ENCODE measurements at places on chromosomes 12 and 14.

- peaks cover 62% of the 10 kb centered on the region for H3K36me3 ChIP-seq
- no peaks in the 10 kb centered on the region for H3K27me3 ChIP-seq
- no peak overlapping the region for H3K4me3 ChIP-seq
- no peak overlapping the region for H3K27ac ChIP-seq
Measured at GRCh38 chr14:21019366-21019765, 5.5 kb downstream of the NDRG2 start.

DNA sequence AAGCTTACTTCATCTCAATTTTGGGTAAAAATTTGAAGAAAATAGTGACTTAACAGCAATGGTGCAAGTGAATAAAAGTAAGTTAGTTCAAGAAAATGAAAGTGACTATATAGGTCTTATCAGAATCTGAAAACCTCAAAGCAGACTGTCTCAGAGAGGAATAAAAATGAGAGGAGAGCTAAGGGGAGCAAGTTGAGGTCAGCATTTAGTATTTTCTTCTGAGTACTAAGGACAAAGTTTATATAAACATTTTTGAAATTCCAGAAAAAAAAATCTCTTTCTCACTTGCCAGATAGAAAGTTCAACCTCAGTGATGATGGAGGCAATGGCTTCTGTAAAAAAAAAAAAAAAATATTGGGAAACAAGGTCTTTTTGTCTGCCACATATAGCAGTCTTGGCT is 414.1 kb downstream of the NPAS3 start:
- DNase-seq: no peak
- peaks cover 9% of the 10 kb centered on the region for H3K4me1 ChIP-seq
- no peak overlapping the region for H3K27ac ChIP-seq

- H3K4me3 ChIP-seq: no peak overlapping the region
- H3K4me1 ChIP-seq: no peaks in the 10 kb centered on the region
- no peaks in the 10 kb centered on the region for H3K36me3 ChIP-seq
- no peak for DNase-seq
- H3K27me3 ChIP-seq: no peaks in the 10 kb centered on the region
Measured at GRCh38 chr14:34649344-34649743, 19.4 kb upstream of the SNX6 start.

DNA sequence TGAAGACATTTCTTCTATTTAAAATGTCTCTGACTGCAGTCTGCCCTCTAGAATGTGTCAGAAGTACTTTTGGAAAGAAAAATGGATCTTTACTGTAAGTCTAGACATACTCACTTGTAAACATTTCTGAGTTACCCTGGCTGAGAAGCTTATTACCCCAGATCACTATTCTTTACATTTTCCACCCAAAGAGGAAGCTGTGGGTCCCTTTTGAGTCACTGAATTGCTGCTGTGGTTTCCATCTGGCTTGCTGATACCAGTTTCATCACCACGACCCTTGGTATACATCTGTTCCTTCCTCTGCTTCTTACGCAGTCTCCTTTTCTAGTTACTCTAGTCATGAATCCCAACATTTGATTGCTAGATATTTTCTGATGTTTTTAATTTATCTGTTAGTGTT is 20.2 kb upstream of the CLEC4D start:
- H3K4me3 ChIP-seq: no peak overlapping the region
- no peaks in the 10 kb centered on the region for H3K4me1 ChIP-seq

- no peak for DNase-seq
- no peaks in the 10 kb centered on the region for H3K27me3 ChIP-seq
- H3K4me3 ChIP-seq: peak overlapping the region; percentile 86
- H3K27ac ChIP-seq: peak overlapping the region; percentile 99
Measured at GRCh38 chr14:69610020-69610873, 1.1 kb upstream of the SUSD6 start.

DNA sequence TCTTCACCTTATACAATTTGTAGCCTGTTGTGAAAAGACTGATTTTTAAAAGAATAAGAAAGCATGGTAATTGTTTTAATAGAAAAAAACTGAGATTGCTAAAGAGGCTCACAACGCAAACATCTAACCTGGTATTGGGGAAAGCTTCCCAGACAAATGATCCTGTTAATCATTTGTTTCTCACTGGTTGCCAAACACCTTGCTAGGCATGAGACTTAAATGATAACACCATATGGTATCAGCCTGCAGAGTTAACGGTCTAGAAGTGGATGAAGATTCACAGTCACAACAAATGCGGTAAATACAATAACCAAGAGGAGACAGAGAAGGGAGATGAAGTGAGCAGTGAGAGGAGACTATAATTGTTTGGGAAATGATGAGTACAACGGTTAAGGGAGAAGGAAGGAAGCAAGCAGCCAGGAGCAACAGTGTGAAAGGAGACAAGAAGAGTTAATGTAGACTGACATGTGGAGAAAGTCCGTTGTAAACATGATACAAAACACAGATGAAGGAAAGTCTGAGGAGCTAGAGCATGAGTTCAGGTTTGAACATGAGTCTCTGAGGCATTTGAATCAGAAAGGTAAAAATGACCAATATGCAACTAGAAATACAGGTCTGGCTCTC is 19.8 kb downstream of the GXYLT1 start:
- no peaks in the 10 kb centered on the region for H3K36me3 ChIP-seq
- no peak overlapping the region for H3K4me3 ChIP-seq
- no peak for DNase-seq
- peaks cover 13% of the 10 kb centered on the region for H3K4me1 ChIP-seq
- no peaks in the 10 kb centered on the region for H3K27me3 ChIP-seq
- H3K27ac ChIP-seq: no peak overlapping the region

GRCh38 chr14:103362780-103363179 is 22.4 kb upstream of the MARK3 start:
- no peaks in the 10 kb centered on the region for H3K27me3 ChIP-seq
- H3K4me1 ChIP-seq: no peaks in the 10 kb centered on the region
- H3K4me3 ChIP-seq: no peak overlapping the region
- DNase-seq: no peak
- H3K27ac ChIP-seq: no peak overlapping the region
- no peaks in the 10 kb centered on the region for H3K36me3 ChIP-seq

DNA sequence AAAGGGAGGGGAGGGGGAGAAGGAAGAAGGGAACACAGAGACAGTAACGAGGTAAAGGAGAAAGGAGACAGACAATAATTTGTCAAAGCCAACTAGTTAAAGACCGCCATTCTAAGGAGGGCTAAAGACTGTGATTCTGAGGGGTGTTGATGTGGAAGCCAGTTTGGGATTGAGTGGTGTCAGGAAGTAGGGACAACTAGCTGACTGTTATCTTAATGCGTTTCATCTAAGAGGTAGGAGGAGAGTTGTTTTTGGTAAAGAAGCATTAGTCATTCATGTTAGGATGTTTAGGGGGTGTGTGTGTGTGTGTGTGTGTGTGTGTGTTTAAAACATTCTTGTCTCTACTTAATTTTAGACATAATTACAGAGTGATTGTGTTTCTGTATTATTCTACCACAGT is 95.0 kb downstream of the INSM2 start:
- H3K27me3 ChIP-seq: no peaks in the 10 kb centered on the region
- no peaks in the 10 kb centered on the region for H3K4me1 ChIP-seq
- no peak overlapping the region for H3K4me3 ChIP-seq
- H3K36me3 ChIP-seq: peaks cover 22% of the 10 kb centered on the region
- no peak for DNase-seq

DNA sequence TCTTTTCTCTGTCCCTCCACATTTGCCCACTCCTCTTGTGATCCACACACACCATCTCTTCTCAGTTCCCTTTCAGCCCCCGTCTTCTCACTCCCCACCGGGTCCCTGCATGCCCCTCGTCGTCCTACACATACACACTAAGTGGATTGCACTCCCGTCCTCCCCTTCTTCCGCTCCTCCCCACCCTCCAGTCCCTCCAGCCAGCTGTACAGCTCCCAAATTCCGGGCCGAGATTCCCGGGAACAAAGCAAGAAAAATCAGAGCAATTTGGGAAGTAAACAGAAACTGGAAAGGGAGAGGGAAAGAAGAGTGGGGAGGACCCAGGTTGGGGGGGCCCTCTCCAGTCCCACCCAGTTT is 282 bp upstream of the IGFBP6 start:
- no peaks in the 10 kb centered on the region for H3K27me3 ChIP-seq
- peak overlapping the region; percentile 80 for H3K4me3 ChIP-seq

DNA sequence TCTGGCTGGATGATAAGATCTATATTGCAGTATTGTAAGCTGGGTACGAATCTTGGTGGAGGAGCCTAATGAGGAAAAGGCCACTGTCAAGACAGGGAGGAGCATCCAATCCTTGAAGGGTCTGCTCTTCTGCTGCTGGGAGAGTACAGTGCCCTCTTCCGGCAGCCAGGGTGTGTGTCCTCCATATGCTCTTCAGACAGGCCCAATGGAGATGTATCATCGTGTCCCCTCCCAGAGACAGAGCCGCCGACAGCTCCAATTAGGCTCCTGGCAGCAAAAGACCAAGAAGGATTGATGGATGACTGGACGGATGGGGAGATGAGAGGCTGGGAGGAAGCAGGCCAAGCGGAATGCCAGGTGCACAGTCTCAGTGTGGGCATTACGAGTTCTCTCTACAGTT is 51.6 kb upstream of the PIWIL1 start:
- H3K4me3 ChIP-seq: no peak overlapping the region
- H3K4me1 ChIP-seq: no peaks in the 10 kb centered on the region
- peaks cover 55% of the 10 kb centered on the region for H3K27me3 ChIP-seq
- H3K27ac ChIP-seq: no peak overlapping the region

GRCh38 chr12:121810833-121811433 is 7.1 kb downstream of the SETD1B start:
- H3K27me3 ChIP-seq: no peaks in the 10 kb centered on the region
- no peak for DNase-seq
- peaks cover 62% of the 10 kb centered on the region for H3K36me3 ChIP-seq
- H3K4me1 ChIP-seq: peaks cover 59% of the 10 kb centered on the region

DNA sequence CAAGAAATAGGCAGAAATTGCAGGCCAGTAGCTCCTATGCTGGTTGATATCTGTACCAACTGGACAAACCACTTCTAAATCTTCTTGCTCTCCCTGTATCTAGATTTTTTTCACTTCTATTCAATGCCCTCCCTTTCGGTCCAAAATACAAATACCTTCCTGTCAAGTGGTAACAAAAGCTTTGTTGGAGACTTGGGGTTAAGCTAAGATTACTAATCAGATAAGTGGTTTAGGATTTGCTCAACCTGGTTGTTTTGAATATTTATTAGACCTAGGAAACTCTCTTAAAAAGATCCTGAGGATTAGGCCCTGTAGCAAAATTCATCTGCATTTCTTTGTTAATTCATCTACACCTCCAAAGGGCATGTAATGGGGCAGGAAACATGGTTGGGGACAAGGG is 410.1 kb downstream of the NAV3 start:
- no peak overlapping the region for H3K4me3 ChIP-seq
- H3K27me3 ChIP-seq: no peaks in the 10 kb centered on the region
- no peak overlapping the region for H3K27ac ChIP-seq
- no peaks in the 10 kb centered on the region for H3K36me3 ChIP-seq
- no peaks in the 10 kb centered on the region for H3K4me1 ChIP-seq

DNA sequence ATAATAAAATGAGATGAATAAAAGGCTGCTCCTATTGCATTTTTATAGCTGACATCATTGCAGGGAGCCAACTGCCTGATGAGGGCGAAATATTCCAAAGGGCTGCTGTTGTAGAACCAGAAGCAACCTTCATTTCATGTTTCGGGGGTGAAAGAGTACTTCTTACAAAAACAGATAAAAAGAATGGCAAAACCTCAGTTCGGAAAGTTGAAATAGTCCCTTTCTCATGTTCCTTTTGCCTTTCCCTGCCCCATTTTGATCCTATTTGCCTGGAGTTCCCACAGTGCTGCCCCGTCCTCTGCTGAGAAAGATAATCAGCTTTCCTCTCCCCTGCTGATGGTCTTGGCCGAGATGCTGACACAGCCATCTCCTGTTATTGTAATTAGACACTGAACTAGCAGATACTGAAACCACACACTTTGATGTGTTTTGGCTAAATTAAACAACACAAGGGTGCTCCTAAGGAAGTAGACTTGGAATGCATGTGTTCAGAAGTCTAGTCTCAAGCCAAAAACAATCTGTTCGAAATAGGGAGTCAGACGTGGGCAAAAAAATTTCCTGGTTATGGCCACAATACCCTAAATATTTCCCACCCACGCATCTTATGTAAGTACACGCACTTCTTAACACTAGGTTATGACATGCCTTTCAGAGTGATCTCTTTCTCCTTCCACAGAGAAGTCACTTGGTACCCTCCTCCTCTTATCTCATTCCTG is 117.2 kb downstream of the PPM1H start:
- peak overlapping the region; percentile 88 for H3K27ac ChIP-seq
- H3K4me1 ChIP-seq: peaks cover 27% of the 10 kb centered on the region
- no peak for DNase-seq
- H3K4me3 ChIP-seq: peak overlapping the region; percentile 54
- H3K27me3 ChIP-seq: no peaks in the 10 kb centered on the region
